Fibroblast of lung (primary cell): ENCODE measurements at places on chromosomes 2 and 18. TPM values are rescaled to one million over a fixed set of nuclear protein-coding genes. Genes with fewer than 3 reads are reported as not detected.
A peak's percentile ranks its signal among the peaks of the same experiment; 100 is the strongest.

DSG4 gene
- not detected in 2 replicates for total RNA-seq

KIF1A gene
- not detected in 2 replicates for total RNA-seq

KCNE4 gene
- 11.0 and 25.3 TPM in 2 replicates for total RNA-seq

FAP gene
- total RNA-seq: 81.9 and 96.1 TPM in 2 replicates

TCF23 gene
- total RNA-seq: under 0.01 TPM in 1 of 2 replicates, not detected in the other

SIX3 gene
- total RNA-seq: not detected in 2 replicates

ALKAL2 gene
- 0.17 TPM in 1 of 2 replicates, not detected in the other for total RNA-seq

ANKRD53 gene
- 0.26 and 1.3 TPM in 2 replicates for total RNA-seq

IL1RN gene
- not detected in 2 replicates for total RNA-seq

CNDP1 gene
- total RNA-seq: not detected in 2 replicates

KIF5C gene
- total RNA-seq: 0.17 and 0.51 TPM in 2 replicates

DNA sequence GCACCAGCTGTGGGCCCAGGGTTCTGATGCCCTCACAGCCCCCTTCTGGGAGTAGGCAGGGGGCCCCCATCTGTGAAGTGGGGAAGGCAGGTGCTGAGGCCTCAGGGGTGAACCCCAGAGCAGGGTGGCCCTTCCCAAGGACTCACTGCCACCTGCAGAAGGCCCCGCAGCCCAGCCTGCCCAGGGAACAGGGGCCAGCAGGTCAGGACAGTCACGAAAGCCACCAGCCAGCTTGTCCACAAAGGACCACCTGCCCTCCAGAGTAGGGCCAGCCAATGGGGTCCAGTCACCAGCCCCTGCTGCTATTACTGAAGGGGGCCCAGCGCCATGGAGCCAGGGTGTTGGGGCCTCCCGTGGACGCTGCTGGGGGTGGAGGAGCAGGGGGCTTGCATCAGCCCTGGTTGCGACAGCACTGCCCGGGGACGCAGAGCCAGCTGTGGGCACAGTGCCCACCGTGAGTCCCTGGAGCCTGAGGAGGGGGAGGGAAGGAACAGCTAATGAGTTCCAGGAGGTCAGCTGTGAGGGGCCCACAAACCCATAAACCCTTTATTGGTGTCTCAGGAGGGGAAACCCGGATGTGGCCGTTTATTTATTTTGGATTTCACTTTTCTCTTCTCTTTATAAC, 11.5 kb upstream of the SNED1 start:
- DNase-seq: peak; percentile 92

DNA sequence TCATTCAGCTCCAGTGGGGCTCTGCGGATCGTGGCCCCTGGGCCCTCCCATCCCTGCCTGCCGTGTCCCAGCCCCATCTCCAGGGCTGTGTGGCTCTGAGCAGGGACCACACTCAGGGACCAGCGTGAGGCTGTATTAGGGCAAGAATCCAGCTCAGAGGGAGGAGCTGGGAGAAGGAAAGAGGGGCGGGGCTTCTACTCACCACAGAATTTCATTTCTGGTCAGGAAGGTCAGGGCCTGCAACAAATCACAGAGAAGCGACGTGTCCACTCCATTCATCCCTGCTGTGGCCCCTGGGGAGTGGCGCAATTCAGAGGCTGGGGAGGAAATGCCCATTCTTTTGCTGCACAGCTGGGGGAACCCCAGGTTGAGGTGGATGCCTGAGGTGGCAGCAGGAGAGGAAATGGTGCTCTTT, 828 bp downstream of the CIB4 start:
- peak; percentile 79 for DNase-seq

DNA sequence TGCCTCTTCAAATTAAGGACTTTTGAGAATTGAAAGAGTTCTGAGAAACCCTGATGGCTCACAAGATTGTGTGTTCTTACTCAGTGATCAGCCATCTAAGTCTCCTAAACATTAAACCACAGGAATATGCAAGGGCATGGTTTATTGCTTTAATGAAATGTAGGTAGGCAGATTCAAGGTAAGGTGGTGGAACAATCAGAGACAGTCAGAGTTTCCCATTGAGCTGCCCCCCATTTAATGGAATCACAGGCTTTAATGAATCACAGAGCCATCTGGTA, 107.8 kb upstream of the LRATD1 start:
- DNase-seq: no peak

DNA sequence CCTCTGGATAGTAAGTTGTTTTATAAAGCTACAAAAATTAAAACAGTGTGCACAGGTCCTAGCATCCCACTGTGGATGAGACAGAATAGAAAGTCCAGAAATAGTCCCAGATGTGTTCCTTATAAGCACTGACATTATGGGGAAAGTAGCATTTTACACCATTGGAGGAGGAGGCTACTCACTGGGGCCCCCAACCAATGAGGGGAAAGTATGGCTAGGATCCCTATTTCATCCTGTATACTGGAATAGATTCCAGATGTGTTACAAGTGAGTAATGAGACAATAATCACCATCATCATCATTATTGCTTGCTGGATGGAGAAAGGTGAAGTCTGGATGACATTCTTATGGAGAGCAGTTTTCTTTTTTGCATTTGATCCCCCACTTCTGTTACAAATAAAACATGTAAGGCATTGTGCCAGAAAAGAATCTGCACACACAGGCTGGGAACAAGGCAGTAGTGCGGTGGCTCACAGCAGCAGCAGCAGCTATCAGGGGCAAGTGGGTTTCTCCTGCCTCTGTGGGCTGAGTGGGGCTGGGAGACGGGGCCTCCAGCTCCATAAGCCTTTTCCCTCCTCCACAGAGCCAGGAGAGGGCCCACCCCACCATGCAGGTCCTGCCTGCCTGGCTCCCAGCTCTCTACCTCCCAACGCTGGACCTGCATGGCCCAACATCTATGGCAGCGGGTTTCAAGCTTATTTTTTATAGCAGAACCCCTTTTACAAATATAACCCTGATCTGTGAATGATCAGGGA, 5.0 kb downstream of the ARID5A start:
- DNase-seq: no peak

- DNase-seq: no peak
These were observed 35.2 kb upstream of the NAPG start for GRCh38 chr18:10490401-10491165.

DNA sequence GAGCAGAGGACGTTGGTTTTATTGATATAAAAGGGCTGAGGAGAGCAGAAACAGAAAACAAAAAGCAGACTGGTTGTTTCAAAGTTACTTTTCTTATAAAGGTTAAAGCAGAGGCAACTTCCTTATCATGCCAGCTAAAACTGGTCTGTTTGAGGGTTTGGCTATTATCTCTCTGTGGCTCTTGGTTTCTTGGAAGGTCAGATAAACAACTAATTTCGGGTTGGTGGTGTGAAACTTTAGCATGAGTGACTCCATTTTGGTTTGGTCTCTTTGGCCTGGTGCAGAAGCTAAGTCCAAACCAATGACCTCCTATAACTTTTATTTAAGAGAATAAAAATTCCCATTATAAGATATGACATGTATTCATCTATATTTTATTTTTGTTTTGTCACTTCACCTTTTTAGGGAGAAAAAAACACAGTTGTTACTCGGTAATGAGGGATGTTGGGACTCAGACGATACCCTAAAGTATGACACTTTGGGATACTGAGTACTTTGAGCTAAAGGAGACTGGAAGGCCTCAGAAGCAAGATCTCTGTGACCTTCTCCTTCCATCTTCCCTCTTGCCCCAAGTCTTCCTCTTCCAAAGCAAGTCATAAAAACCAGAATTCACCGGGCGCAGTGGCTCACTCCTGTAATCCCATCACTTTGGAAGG, 23.3 kb downstream of the TNFAIP6 start:
- no peak for DNase-seq

DNA sequence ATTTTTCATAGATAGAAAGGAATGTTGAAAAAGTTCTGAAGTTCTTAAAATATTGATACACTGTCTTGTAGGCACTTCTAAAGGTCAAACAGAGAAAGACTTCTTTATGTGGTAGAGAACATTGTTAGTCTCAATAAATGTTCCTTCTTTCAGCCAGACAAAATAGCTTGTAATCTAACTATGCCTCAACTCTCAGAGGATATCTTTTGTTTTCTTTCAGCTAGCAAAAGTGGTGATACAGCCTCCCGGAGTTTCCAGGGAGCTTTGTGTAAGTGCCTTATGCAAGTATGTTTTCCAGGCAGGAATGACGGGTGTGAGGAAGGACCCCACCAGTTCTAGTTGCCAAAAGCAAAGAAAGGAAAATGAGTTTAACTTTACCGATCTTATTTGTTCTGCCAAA, 452.1 kb upstream of the ST6GAL2 start:
- no peak for DNase-seq

DNA sequence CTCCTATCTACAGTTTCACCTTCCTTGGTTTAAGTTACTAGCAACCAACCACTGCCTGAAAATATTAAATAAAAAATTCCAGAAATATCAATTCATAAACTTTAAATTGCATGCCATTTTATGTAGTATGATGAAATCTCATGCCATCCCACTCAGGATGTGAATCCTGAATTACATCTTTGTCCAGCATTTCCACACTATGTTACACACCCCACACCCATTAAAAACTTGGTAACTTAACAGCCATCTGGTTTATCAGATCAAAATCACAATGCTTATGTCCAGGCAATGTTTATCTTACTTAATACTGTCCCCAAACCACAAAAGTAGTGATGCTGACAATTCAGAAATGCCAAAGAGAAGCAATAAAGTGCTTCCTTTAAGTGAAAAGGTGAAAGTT, 21.6 kb downstream of the CUL3 start:
- peak; percentile 62 for DNase-seq

DNA sequence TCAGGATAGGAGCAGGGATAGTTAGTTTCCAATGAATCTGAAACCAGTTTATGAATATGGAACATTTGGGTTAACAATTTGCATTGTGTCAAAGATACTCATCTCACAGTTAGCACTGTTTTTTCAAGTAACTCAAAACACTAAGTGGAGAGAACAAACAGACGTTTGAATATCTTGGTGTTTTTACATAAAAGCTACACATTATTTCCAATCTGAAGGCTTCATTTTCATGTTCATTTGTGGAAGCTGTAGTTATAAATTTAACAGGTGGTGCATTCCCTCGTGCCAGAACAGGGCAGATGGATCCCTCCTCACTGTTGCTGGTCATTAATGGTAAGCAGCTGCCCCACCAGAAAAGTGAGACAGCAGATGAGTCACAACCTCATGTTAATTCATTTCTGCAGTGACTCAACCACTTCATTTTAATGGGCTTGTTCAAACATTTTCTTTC, 286.9 kb downstream of the TMX3 start:
- peak; percentile 89 for DNase-seq

GRCh38 chr2:200681697-200682096, 95.9 kb downstream of the AOX1 start:
- DNase-seq: peak; percentile 24

DNA sequence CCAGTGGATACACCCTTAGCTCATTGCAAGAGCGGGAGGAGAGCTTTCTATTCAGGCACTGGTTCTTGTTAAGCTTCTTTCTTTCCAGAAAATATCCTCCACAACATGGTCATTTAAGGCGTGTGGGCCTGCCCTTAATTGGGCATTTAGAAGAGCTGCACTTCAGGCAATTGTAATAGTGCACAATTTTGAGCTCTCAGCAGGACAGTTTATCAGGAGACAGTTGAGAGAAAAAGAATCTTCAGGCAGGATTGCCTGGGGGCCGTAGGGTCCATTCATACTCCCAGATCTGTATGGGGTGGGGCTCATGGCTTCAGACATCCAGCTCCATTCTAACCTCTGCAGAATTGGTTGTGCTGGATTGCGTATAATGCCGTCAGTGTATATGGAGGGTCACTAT, 6.0 kb upstream of the EPC2 start:
- no peak for DNase-seq

- no peak for DNase-seq
These were observed 366.7 kb upstream of the KCNJ3 start for GRCh38 chr2:154331784-154332183.

- DNase-seq: no peak
These were observed 442 bp downstream of the SERPINB5 start for GRCh38 chr18:63477200-63477599.

DNA sequence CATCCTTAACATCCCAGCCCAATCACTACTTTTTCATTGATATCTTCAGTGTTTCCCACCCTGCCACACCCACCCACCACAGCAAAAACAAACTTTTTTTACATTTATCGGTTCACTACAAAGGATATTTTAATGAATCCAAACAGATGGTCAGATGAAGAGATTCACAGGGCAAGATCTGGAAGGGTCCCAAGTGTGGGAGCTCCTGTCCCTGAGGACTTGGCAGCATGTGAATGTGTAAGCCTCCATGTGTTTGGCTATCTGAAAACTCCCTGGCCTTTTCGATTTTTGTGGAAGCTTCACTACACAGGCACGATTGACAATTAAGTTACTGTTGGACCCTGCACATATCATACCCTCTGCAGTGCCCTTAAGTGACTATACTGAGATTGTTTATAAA, 48.1 kb upstream of the CRIM1 start:
- no peak for DNase-seq

DNA sequence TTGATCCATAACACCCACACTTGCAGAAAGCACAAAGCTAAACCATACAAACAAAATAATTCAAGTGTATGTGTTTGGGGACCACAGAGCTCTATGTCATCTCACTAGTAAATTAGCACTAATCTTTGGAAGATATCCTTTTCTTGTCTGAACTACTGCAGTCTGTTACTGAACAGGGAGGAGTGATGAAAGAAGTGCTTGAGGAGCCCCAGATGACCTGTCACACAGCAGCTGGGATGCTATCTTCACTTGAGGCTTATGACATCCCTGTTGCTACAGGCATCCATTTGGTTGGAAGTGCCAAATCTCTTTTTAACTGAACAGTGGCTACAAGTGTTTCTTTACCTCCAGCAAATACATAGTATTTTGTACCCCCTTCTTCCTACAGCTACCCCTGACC, 386.3 kb upstream of the CHAC2 start:
- no peak for DNase-seq

- no peak for DNase-seq
These were observed 275.1 kb downstream of the CDH20 start for GRCh38 chr18:61608316-61608715.

GRCh38 chr2:216773072-216773471, 77.7 kb upstream of the IGFBP5 start:
- peak; percentile 25 for DNase-seq

DNA sequence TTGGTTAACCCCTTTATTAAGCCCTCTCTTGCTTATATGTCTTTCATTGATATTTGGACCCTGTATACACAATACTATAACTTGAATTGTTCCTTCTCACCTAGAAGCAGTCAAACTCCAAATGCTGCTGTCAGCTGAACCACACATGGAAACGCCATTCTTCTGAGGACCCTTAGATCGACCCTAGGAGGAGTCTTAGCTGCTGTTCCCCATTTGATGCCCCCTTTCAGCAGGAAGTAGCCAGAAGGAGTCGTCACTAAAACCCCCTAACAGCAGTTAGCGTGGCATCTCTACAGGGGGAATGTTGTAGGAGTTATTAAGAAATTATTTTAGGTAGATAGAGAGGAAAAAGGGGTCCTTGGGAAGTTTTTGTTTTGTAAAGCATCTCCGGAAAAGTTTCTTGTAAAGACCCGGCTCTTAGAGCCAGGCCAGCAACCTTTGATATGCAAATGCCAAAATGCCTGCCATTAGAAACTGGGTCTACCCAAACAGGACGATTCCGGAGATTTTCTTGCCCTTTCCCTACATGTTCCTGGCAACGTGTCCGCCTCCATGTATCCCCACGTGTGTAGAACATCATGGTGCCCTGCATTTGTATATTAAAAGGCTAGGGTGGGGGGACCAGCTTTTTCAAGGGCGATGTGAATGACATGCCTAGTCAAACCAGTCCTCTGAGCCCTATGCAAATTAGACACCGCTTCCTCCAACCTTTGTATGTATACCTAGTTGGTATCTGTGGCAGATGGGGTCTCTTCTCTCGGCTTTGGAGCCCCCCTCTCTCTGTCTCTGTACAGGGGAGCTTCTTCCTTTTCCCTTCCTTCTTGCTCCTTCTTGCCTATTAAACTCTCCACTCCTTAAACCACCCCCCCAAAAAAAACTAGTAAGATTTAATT, 638.4 kb upstream of the POU3F3 start:
- DNase-seq: no peak
